Upper lobe of right lung (tissue), 1 donor: ENCODE measurements at places on chromosomes 7 and 10. TPM values are rescaled to one million over a fixed set of nuclear protein-coding genes. Genes with fewer than 3 reads are reported as not detected.

DNA sequence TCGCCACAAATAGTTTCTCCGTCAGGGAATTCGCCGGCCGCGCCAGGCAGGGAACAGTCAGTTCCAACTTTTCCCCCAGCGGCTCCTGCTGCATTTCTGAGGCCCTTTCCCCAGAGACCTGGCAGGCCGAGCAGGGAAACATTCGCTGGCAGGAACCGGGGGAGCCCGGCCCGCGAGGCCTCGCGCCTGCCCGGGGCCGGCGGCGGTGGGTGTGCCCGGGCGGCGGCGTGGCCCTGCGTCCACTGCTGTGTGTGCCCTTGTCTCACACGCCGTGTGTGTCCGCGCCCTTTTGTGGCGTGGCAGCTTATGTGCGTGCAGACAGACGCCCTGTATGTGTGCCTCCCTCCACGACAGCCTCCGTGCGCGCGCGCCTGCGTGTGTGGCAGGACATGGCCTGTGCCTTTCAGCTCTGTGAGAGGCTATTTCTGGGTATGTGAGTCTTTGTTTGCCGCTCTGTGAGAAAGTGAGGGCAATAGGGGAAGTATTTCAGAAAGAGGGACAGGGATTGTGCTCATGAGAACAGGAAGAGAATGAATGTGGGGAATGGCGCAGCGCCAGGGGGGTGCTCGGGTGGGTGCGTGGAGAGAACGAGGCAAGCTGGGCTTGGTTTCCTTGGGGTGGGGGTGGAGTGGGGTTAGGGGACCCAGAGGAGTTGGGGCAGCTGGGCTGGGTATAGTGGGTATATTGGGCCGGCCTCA lies 689 bp upstream of the SMARCD3 start:
- peak; percentile 83 for DNase-seq

DNA sequence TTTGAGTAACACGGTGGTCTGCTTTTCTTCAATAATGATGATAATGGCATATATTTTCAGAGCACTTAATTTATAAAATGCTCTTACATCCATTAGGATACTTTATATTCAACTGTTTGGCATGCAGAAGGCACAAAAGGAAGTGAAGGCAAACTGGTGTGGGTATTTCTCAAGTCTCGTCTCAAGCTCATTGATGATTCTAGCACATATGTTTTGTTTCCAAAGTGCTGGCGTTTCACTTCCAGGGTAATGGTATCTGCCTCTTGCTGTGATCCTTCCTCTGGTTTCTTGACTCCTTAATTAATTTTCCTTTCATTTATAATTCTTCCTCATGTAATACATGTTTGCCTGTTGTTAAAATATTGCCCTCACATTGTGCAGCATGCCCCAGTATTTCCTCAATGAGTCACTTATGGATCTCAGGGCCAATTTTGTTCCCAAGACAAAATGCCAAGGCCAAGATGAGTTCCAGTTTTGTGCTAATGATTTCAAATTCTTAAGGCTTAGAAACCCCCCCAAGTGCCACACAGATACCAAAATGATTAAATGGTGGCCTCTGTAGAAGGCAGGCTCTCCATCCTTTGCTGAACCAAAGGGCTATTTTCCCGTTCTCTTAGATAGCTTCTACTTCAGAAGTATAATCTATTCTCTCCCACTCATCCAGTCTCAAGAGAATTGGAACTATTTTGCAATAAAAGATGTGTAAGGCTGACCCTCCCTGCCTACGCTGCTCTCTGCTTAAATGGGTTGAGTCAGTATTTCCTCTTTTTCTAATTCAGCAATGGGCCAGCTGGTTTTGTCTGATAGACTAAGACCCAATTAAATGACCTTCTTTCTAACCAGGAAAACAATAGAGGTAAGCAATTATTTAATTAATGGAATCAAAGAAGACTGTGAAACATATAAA lies 171.2 kb downstream of the ZNF365 start:
- DNase-seq = no peak

DNA sequence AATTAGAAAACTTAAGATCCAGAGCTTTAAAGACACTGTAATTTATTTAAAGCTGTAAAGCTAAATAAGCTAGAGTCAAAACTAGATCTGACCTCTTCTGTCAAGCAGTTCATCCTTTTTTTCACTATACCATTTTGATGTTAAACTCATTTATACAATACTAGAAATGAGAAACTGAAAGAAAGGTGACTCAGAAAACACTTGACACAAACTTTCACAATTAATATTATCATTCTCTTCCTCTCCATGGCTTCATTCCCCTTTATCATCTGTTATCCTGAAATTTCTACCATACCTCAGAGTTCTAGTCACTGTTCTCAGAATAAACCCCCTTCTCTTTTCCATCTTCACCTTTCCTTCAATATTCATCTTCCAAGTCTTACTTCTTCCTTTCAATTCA lies 1.3 kb downstream of the FIGNL1 start:
- DNase-seq = no peak

The ADRB1 gene
- 18.6 TPM for total RNA-seq

DNA sequence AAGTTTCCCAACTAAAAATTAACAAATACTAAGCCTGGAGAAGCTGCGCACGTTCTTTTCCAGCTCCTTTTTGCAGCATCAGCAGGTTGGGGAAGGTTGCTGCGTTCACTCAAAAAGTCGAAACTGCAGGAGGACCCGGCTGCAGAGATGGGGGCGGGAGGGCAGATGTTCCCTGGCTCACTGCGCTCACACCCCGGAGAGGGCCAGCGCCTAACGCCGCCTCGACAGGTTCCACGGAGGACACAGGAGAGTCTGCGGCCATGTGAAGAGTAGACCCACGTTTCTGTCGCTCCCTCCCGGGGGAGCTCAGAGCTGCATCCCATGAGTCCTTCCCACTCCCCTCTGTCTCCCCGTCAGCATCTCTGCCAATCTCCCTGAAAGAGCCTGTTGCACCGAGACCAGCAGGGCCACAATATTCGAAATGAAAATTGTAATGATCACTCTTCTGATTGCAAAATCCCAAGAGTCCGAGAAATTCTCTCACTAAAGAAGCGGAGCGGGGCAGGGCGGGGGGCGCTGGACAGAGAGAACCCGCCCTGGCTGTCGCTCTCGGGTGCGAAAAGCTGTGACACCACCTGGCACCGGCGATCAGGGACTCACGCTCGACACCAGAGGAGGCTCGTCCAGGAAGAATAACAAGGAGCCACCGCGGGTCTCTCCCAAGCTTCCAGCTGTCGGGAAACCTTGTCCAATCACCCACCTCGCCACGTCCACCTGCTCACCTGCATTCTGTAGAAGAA lies 131.5 kb upstream of the PFKP start:
- DNase-seq = no peak

GRCh38 chr7:150947761-150948651 lies 30.1 kb downstream of the KCNH2 start:
- DNase-seq = peak; percentile 41

- no peak for DNase-seq
These were observed 10.7 kb upstream of the STEAP4 start for GRCh38 chr7:88317422-88317821.

The C10orf105 gene
- 0.52 TPM for total RNA-seq

GRCh38 chr7:46784732-46785131 lies 797.2 kb downstream of the TNS3 start:
- no peak for DNase-seq

DNA sequence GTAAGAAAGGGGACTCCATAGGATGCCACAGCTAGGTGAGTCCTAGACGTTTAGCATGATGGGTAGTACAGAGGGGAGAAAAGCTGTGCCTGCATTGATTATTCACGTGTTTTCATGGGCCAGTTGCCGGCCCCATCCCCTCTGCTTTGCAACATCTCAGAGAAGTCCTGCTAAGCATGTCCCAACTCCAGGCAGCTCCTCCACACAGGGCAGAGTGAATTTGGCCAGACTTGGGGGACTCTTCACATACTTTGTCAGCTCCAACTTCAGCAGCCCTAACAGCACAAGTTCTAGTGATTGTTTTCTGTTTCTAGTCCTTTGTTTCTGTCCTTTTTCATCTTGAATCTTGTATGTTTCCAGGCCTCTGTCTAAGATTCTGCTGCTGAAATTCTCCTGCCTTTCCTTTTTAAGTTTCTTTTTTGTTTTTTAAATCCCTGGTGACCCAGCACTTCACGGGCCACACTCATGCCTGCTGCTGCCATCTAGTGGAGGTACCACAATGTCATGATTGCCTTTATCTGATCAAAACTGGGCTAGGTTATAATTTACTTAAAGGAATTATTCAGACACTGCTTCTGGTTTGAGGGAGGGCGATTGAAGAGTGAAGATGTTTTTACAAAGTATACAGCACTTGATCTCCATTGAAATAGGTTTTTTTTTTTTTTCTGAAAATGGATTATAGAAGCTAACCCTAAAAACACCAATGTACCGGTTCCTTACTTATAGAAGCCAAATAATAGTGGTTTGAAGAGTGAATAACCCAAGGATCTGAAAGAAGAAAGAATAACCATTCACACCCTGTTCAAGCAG lies 276.9 kb downstream of the CSTF2T start:
- DNase-seq = no peak

DNA sequence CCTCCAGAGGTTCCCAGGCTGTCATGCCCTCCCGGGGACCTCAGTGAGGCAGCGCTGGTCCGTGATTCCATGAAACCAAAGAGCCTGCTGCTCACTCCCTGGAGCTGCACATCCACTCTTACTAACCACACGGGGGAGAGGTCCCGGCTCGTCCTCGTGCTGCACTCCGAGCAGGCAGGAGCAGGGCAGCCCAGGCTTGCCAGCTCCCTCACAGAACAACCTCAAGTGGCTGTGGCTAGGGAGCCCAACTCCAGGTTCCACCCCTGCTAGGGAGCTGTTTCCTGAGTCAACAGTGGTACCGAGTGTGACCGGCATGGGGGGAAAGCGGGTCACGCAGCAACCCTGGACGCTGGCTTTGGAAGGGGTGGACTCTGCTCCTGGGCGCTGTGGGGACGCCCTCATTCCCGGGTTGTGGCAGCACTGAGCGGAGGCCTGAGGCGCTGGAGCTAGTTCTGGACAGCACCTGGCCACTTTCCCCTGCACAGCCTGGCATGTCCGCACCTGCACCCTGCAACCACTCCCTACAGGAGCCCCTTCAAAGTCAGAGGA lies 27.9 kb upstream of the PPP2R2D start:
- peak; percentile 56 for DNase-seq

DNA sequence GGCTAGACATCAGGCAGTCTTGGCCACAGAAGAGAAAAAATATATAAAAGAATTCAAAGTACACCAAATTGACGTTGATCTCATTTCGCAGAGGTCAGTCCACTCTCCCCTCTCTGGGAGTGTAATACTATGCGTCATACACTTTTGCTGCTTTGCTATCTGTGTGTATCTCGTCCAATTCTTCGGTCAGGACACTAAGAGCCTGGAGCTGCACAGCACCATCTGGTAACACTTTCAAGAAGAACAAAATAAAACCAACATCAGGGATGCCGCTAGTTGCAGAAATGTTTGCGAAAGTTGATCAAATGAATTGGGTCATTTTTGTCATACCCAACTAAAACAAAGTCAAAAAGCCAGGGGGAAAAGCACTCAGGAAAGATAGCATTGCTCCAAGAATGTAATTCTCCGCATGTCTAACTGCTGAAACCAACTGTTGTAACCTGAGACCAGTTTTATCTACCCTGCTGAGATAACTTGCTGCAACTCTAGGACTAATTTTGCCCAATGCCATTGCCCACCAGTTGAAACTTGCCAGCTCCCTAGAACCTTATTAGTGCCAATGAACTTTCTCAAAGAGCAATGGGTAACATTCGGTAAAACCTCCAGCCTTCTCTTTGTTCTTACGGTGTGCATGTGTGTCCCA lies 23.0 kb downstream of the TMEM176A start:
- no peak for DNase-seq

DNA sequence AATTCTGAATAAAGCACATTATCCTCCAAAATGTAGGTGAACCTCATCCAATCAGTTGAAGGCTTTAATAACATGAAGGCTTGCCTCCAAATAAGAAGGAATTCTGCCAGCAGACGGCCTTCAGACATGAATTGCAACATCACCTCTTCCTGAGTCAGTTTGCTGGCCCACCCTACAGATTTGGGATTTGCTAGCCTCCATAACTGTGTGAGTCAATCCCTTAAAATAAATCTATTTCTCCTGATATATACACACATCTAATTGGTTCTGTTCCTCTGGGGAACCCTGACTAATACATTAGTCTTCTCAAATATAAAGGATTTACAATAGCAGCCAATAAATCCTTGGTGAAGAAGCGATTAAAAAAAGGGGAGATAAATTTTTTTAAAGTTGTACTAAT lies 34.8 kb upstream of the OSBPL3 start:
- DNase-seq = no peak

- DNase-seq = peak; percentile 63
These were observed 761.5 kb upstream of the POM121L12 start for GRCh38 chr7:52273685-52274610.
